ENCODE measurements at places on chromosomes 1 and 21.

GRCh38 chr1:230627767-230628166 is 14.5 kb upstream of the COG2 start:
- no peak for DNase-seq

GRCh38 chr1:164746632-164747031 is 187.6 kb downstream of the PBX1 start:
- no peak for DNase-seq

GRCh38 chr1:205942631-205943159 is 561 bp downstream of the SLC26A9 start:
- no peak for DNase-seq

GRCh38 chr1:172609528-172609927 is 49.4 kb upstream of the FASLG start:
- peak; percentile 48 for DNase-seq

GRCh38 chr1:108568589-108568988 is 8.7 kb downstream of the EEIG2 start:
- no peak for DNase-seq

DNA sequence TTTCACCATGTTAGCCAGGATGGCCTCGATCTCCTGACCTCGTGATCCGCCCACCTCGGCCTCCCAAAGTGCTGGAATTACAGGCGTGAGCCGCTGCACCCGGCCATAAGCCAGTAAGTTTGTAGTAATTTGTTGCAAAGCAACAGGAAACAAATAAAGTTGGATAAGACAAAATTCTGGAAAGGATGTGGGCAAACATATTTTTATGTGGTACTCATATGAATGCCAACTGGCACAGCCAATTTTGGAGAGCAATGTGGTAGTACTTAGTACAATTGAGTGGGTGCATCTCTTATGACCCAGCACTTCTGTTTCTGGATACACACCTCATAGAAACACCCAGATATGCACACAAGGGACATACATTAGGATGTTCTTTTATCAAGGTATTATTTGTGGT is 8.4 kb upstream of the IL12RB2 start:
- DNase-seq, result no peak

GRCh38 chr1:211229365-211229759 is 29.8 kb upstream of the RCOR3 start:
- no peak for DNase-seq

DNA sequence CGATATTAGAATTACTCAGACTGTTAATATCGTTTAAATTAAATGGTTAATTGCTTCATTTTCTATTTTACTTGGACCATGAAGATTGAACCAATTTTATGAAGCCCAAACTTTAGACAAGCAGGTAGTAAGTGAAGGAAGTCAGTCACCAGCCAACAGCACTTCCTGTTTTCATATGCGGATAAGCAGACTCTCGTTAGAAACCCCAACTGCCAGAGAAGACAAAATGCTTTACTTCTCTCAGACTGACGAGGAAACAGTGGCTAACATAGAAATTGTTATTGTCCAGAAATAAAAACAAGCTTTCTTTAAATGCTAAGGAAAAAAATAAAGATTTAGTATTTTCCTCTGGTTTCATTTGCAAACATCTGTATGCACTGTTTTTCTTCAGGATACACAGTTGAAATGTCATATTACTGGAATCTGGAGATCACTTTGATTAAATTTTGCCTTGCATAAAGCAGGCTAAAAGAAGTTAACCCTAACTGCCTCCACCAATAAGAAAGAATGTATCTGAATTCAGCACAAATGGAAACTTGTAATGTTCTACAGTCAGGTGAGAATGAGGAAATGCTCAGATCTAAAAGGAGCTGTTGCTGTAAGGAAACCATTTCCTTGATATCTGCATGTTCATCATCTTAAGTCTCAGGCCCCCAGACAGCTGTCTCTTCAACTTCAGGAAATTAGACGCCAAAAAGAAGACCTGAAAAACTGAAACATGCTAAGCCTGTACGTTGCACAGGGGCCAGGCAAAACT is 129.8 kb upstream of the SAMSN1 start:
- no peak for DNase-seq

GRCh38 chr1:22281521-22282363 is 138.8 kb upstream of the WNT4 start:
- no peak for DNase-seq

DNA sequence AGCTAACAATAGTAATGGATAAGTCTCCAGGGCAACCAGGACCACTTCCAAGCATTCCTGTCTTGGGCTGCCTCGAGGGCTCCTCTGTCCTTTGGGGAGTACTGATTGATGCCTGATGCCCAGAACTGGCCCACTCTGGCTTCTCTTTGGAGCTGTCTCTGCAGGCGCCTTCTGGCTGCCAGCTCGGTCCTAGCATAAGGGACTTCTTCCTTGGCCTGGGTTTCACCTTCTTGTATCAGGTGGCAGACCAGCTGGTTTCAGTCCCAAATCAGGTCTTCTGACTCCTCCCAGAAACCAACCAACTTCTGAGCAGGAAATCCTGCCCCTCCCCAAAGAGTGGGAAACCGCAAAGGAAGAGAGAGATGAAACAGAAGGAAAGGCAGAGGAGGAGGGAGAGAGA is 10.6 kb downstream of the G0S2 start:
- DNase-seq, result no peak

GRCh38 chr1:162950187-162950586 is 89.2 kb upstream of the CCDC190 start:
- no peak for DNase-seq

- DNase-seq, result peak; percentile 89
Measured at GRCh38 chr1:159339536-159339935, 37.4 kb downstream of the FCER1A start.

DNA sequence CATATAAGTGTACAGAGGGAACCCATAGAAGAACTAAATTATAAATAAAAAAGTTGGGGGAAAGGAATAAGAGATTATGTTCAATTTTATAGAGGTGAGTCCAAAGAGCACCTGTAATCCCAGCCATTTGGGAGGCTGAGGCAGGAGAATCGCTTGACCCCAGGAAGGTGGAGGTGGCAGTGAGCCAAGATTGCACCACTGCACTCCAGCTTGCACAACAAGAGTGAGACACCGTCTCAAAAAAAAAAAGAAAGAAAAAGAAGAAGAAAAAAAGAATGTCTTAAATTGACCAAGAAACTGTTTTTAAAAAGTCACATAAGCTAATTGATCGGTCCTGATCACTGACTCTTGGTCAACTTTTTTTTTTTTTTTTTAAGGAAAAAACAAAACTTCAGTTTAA is 19.1 kb upstream of the ATF3 start:
- DNase-seq, result no peak

DNA sequence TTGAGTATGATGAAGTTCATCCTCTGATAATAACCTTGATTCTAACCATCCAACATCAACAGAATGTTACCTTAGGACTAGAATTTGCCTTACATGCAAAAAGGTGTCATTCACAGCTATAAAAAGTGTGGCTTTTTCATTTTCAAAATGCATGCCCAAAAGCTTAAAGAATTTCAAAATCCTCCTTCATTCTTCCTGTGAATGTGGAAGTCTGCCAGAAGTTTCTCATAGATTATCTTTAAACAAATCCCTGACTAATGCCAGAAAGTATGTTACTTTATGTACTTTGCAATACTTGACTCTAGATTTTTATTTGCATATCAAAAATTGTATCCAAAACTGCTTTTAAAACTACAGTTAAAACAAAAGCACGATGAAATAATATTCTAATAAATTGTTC is 270.6 kb upstream of the ZRANB2 start:
- DNase-seq, result no peak

GRCh38 chr1:152996633-152997400 is 4.7 kb upstream of the SPRR3 start:
- DNase-seq, result no peak

DNA sequence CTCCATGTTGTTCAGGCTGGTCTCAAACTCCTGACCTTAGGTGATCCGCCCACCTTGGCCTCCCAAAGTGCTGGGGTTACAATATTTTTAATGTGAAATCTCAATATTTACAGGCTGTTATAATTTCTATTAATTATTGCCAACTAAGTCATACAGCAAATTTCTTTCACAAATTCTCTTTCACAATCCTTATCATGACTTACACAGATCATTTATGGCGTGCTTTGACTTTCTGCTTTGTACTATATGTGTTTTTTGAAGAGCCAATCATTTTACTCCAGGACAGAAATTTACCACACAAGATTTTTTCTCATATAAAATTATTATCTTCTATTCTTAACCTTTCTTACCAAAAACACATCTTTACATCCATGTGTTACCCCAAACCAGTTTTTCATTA is 1729.9 kb downstream of the NCAM2 start:
- no peak for DNase-seq

DNA sequence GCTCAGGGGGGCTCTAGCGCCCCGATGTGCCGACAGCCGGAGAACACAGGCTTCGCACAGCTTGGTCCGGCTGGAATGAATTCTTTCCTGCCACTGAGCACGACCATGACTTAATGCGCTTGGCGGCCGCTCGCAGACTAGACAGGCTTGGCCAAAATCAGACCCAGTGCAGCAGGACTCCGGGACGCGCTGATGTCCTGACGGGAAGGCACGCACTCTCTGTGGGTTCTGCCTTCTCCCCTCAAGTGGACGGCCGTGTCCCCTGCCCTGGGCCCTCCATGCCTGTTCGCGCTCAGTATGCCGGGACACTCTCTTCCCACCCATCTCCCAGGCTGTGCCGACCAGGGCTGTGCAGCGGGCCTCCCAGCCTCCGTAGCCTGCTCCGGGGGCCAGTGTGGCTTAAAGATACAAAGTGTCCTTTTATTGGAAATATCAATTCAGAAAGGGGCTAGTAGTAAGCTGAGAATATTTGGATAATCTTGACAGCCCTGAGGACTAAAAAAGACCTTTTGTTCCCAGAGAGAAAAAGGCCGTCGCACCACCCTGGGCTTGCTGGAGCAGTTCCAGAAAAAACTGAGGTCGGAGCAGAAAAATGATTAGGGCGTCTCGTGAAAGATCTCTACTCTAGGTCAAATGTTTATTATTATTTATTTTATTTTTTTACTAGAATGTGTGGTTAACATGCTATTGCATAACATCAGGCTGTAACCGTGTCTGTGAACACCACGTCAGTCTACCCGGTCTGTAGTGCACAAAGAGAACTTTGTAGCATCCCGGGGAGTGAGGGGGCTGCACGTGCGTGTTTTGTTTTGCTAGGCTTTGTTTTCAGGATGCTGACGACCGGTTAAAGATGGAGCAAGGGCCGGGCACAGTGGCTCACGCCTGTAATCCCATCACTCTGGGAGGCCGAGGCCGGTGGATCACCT is 88.1 kb upstream of the ARHGEF16 start:
- DNase-seq, result no peak

DNA sequence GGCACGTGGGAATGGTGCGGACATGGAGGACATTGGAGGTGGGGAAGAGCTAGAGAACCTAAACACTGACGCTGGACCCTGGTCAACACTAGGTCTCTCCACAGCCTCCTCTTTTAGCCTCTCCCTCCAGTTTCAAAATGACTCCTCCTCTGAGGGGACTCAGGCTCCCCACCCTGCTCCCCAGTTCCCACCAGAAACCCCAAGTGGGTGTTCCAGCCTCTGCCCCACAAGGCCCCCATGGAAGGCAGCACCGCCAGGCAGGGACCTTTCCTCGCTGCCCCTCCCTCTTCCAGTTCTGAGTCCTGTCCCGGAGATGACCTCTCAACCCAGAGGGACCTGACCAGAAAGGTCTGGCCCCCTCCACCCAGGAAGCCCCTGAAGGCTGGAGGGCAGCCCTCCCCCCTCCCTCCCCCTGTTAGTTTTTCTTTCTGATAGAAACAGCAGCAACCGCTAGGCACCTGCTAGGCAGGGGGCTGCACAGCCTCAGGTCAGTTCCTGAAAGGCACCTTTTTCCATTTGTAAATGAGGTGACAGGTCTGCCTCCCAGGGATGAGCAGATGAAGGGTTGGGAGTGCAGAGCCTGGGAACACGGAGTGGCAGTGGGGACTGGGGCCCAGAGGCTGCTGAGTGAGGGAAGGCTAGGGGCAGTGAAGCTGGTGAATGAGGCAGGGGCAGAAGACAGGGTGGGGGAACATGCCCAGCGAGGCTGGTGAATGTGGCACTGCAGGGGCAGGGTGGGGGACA is 9.3 kb upstream of the ITGB2 start:
- DNase-seq, result no peak

GRCh38 chr1:41399145-41399795 is 38.0 kb downstream of the FOXO6 start:
- no peak for DNase-seq

GRCh38 chr1:203871114-203871880 is 9.9 kb downstream of the SNRPE start:
- peak; percentile 81 for DNase-seq

DNA sequence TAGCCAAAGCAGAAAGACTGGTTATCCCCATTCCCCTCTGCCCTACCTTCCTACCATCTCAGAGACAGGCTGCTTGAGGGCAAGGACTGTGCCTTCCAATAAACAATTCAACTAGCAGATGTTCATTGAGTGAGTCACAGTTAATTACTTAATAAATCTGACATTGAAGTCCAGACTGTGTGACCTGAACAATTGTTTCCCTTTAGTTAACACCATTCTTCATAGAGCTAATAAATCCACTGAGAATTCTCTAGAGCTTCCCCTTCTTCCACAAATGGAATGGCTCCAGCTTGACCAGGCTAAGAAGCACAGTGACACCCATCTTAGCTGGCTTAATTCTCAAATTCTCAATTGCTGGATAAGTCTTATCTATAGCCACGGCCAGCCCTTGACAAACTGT is 61.9 kb upstream of the GJA5 start:
- no peak for DNase-seq

GRCh38 chr1:38815903-38816627 is 43.5 kb downstream of the RRAGC start:
- DNase-seq, result no peak

DNA sequence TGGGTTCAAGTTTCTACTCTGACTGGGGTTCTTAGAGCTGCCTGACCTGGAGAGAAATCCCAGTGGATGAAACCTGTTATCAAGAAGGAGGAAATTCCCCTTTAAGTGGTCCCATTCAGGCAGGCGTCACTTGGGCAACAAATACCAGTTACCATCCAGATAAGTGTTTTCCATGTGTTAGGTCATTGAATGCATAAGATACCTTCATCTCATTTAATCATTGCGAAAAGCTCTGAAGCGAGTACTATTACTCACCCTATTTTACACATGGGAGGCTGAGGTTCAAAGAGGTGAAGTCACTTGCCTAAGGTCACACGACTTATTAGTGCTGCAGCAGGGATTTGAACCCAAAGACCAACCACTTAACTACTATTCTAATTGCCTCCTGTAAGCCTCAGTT is 45.5 kb upstream of the RPL11 start:
- DNase-seq, result no peak

GRCh38 chr1:20138961-20139550 is at the start of gene PLA2G2F:
Gene PLA2G2F, plus strand, starts transcription at chr1:20139323. Its CDS starts 105 bp downstream, at chr1:20139428.
- DNase-seq, result no peak

- DNase-seq, result no peak
Measured at GRCh38 chr1:83756984-83757717, 241.8 kb downstream of the TTLL7 start.

All from ACHN (cell line).